Cardiac fibroblast (primary cell): ENCODE measurements at places on chromosomes 2 and 18.
A peak's percentile ranks its signal among the peaks of the same experiment; 100 is the strongest.

GRCh38 chr2:75289771-75290170, 90.5 kb upstream of the TACR1 start:
- peak; percentile 18 for DNase-seq

DNA sequence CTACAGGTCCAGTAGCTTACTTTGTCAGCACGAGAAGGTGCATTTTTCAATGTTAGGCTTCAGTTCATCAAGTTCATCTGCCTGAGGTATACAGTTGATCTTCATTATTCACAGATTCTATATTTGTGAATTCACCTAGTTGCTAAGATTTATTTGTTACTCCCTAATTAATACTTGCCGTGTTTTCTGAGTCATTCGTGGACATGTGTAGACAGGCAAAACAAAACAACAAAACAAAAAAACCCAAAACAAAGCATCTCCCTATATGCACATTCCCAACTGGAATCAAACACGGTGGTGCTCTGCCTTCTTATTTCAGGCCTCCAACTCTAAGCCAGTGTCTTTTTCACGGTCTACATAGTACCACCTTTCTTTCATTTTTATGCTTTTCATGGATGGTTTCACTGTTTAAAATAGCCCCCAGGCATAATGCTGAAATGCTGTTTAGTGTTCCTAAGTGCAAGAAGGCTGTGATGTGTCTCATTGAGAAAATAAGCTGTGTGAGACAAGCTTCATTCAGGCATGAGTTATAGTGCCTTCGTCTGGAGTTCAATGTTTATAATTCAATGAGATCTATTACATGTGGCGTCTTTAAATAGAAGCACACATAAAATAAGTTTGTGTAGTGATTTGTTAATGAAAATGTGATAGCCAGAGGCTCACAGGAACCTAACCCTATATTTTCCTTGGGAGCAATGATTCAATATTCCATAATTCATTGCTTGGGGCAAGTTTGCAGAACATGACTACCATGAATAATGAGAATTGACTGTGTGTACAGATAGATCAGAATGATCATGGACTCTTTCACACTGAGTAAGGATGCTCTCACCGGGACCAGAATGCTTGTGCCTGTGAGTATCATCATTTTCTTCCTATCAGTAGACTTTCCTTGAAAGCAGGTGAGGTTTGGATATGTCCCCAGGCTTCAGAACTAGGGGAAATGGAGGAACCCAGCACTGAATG, 24.6 kb downstream of the ITGB6 start:
- DNase-seq: no peak

DNA sequence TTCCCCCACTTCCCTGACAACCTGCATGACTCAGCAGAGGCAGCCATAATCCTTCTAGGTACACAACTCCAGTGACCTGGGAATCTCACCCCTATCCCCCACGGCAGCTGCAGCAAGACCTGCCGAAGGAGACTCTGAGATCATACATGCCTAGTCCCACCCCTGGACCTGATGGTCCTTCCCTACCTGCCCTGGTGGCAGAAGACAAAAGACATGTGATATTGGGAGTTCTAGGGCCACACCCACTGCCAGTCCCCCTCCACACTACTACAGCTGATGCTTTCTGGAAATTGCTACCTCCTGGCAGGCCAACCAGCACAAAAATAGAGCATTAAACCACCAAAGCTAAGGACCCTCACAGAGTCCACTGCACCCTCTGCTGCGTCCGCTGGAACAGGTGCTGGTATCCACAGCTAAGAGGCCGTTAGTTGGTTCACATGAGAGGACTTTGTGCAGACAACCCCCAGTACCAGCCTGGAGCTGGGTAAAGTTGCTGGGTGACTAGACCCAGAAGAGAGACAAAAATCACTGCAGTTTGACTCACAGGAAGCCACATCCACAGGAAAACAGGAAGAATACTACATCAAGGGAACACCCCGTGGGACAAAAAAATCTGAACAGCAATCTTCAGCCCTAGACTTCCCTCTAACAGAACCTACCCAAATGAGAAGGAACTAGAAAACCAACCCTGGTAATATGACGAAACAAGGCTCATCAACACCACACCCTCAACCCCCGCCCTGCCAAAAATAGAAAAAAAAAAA, 12.5 kb downstream of the MARCO start:
- DNase-seq: no peak

- no peak for DNase-seq
These were observed 122.0 kb downstream of the WDSUB1 start for GRCh38 chr2:159164457-159164911.

DNA sequence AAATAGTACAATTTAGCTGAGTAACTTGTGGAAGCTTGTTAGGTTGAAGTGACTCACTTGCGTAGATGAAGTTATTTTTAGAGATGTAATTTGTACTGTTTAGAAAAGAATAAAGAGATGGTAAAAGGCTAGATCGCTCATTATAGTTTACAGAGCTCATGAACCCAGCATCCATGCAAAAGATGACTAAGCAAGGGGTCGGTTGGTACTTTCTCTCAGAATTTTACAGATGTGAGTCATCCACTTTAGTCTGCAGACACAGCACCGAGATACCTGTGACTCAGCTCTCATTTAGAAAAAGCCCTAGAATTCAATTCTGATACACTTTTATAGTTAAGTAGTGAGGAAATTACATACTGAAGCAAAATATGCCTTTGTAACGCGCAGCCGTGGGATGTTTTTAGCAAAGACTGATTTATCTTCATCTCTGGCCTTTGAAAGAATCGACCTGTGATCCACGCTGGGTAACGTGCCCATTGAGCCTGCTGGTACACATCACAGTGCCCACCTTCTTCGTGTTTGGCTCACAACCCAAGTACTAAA, 116.5 kb upstream of the FOSL2 start:
- DNase-seq: peak; percentile 89

- no peak for DNase-seq
These were observed 33.0 kb downstream of the TMEFF2 start for GRCh38 chr2:192161656-192162290.

DNA sequence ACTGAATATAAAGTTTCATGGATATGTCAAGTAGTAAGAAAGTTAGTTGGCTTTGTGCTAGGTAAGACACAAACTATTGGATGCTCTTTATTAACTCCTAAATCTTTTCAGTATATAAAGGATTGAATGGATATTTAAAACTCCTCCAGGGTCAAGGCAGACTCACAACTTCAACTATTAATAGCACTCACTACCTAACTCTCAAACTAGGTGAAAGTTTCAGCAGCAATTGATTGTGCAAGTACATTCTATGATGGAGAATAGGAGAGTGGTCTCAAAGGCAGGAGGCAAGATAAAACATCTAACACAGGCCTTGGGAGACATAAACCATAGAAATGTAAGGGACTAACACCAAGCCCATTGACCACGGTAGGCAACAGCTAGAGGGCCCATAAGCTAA, 328.9 kb upstream of the CHAC2 start:
- no peak for DNase-seq

- no peak for DNase-seq
These were observed 131.6 kb downstream of the NXPH2 start for GRCh38 chr2:138648606-138649005.

DNA sequence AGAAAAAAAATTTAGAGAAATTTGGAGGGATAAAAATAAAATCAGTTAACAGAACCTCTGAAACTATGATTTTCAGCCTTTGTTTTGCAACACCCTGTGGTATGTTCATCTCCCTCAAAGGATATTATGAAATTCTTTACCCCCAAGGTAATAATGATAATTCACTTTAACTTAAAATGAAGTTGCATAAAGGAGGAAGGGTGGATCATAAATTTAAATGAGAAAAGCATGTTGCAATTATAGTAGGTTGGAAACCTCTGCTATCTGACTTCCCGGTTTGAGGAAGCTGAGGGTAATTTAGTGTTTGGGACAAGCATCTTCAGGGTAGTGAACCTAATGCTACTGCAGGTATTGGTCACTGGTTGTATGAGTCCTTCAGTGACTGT, 102.9 kb downstream of the BABAM2 start:
- peak; percentile 36 for DNase-seq

DNA sequence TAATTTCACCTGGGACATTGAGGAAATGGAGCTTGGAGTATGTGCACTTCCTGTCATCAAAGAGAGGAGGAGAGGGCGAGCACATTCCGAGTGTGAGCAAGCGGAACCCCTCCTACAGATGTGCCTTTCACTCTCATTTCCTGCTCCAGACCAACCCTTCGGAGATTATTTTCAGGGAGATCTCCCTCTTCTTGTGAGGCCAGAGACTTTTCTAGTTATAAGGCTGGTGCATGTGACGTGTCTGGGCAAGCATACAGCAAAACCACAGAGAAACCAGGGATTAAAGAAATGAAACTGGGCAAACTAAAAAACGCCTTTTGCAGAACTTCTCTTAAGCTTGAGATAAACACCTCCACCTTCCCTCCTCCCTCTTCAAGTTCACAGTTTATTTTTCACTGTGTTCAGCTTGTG, 409.2 kb upstream of the TCF4 start:
- peak; percentile 11 for DNase-seq

GRCh38 chr18:75350857-75351256, 76.6 kb downstream of the SMIM21 start:
- no peak for DNase-seq

- no peak for DNase-seq
These were observed 172.1 kb upstream of the ITGA4 start for GRCh38 chr2:181285116-181285515.

DNA sequence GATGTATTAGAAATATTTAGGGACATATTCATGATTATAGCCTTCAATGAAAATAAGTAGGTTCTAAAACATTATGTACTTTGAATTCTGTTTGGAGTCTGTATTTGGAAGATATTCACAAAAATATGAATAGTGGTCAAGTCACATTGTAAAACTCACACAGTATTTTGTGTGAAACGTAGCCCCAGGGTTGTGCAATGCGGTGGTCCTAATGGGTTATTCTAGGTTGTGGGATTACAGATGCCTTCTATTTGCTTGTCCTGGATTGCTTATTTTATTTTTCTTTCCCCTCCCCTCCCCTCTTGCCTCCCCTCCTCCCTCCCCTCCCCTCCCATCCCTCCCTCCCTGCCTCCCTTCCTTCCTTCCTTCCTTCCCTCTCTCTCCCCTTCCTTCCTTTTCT, 93.7 kb upstream of the THUMPD2 start:
- DNase-seq: no peak

DNA sequence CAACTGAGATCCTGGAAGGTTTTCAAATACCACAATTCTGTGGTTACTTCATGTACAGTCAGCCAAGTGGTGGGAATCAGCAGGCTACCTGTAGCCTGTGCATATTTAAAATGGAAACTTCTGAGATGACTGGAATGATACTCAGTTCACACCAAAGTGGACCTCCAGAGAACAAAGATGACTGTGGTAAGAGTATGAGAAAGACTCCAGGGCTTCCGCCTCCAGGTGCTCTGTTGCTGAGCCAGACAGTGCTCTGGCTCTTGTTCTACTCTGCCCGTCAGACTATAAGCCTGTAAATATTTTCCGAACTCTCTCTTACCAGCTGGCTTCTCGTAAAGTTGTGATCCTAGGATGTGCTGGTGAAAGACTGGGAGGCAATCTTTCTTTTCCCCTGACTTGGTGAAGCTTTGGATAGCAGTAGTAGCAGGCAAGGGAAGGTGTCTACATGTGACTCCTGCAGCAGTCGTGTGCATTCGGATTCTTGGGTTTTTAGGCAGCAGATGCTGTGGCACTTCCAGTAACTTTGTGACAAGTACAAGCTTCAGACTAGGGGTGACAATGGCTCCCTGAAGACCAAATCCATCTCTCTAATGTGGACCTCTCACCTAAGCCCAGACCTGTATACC, 23.1 kb downstream of the ST3GAL5 start:
- no peak for DNase-seq

- no peak for DNase-seq
These were observed 267.6 kb downstream of the SRBD1 start for GRCh38 chr2:45343251-45344017.

DNA sequence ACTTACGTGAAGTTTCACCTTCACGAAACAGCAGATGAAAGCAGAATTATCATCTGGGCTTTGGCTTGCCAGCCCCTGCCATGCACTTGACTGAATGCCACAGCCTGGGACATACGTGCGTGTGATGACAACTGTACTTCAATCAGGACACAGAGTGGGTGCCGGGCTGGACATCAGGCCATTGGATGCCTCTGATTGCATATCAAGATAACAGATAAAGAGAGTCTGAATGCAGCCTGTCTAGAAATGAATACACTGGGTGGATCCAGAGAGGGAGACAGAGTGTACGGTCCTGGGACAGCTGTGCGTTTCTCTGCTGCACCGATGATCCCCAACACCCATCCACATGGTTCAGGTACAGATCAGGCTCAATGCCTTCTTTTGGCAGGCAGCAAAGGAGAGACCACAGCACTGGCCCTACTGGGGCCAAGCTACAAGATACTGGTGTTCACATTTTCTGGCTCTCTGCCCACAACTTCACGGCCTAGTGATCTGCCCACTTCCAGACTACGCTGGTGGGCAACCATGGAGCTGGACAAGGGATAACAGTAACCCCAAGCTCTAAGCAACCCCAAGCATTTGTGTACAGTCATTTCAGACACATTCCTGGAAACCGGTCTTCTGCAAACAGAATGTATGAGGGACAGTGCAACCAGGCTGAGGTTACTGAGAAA, 35.6 kb downstream of the FBLN7 start:
- no peak for DNase-seq

GRCh38 chr2:181953881-181954537, 31.6 kb upstream of the PPP1R1C start:
- peak; percentile 81 for DNase-seq

- no peak for DNase-seq
These were observed 540.7 kb downstream of the METTL4 start for GRCh38 chr18:2030647-2031046.

- DNase-seq: no peak
These were observed 29.6 kb upstream of the WIPF1 start for GRCh38 chr2:174627216-174627615.

DNA sequence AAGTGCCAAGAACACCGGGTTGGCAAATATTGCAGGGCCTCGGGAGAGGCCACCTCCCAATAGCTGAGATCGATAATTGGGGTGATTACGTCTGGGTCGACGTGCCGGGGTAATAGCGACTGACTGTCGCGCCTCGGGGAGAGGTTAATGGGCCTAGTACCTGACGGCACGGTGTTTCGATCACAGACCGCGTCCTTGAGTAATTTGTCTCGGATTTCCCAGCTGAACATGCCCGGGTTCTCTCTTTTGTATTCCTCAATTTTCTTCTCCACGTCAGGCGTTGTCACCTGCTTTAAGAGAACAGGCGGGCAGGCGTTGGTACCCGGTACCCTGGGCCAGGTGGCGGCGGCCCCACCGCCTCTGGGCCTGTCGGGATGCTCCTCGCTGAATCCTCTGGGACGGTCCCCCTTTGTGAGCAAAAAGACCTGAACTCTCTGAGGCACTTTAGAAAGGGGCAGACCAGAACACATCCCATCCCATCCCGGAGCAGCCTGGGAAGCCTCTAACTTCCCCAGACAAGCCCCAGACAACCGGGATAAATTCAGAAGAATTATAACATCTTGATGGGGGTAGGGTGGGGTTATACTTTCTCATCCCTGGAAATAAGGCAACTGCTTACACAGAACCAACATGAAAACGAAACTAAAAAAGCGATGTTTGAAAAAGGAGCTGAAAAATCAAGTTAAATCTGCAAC, 3.3 kb downstream of the PAX3 start:
- no peak for DNase-seq

DNA sequence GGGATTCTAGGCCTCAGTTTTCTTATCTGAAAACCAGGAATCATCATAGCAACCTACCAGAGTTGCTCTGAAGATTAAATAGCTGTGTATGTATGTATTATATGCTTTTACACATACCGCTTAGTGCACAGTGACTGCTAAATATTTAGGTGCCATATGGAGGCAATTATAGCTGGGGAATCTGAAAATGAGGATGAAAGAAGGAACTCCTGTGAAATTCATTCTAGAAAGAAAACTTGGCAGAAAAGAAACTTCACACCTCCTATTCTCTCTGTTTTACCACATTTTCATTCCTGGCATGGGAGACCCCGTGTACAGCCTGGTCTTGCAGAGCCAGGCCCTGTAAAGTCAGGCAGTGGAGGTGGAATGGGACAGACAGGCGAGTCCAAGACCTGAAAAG, 862.4 kb downstream of the CNTNAP5 start:
- no peak for DNase-seq
